Stimulated activated CD4-positive, alpha-beta T cell treated with anti-CD3 and anti-CD28 coated beads, TNF-alpha, amount 100 ng/mL, for 24 hours (primary cell): ENCODE measurements at places on chromosomes 11 and 22.

DNA sequence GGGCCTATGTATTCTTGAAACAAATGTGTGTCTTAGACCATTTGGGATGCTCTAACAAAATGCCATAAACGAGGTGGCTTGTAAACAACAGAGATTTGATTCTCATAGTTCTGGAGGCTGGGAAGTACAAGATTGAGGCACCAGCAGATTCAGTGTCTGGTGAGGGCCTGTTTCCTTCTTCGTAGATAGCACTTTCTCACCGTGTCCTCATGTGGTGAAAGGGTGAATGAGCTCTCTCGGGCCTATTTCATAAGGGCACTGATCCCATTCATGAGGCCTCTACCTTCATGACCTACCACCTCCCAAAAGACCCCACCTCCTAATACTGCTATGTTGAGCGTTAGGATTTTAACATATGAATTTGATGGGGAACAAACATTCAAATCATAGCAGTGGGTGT lies 6.4 kb upstream of the NNMT start:
- no peak for DNase-seq

DNA sequence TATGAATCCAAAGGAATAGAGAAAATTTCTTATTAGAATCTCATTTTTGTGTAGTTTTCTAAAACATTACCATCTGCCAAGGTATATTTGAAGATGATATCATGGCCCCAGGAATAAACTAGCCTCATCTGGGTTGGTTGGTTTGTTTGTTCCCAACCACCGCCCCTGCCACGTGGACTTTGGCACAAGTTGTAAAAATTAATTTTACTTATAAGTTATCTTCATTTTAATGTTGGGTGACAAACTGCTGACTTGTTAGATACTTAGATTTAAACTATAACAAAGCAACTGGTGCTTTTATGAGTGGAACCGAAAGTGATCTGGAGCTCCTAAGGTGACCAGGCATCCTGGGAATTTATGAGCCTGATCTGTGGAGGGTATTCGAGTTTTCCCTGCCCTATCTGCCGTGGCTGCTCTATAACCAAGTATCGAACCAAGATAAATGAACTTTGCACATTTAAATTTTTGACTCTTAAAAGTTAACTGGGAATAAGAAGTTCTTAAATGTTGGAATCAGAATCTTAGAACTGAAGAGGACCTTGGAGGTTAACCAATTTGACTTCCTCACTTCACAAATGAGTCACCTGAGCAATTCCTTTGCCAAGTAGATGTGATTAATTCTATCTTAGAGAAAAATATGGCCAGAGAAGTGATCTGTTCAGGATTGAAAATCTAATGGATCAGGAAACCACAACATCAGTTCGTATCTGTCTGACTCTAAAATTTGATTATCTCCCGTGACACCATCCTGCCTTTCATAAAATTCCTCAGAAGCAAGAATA lies 129.1 kb upstream of the ARHGAP42 start:
- DNase-seq = no peak

DNA sequence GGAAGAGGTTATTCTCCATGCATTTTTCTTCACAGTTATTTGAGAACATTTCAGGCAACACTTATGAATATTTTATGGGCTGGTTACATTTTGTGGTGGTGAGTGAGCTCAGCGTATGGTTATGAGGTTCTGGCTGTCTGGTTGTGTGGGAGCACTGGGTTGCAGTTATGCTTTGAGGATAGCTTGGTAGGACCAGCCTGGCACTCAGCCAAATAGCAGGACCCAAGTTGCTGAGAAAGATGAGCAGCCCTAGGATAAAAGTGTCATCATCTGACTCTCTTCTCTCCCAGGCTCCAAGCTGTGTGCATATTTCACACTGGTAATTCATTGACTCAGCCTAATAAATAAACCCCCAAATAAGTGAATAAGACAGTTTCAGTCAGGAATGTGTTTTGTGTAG lies 8.1 kb upstream of the SRSF8 start:
- no peak for DNase-seq

DNA sequence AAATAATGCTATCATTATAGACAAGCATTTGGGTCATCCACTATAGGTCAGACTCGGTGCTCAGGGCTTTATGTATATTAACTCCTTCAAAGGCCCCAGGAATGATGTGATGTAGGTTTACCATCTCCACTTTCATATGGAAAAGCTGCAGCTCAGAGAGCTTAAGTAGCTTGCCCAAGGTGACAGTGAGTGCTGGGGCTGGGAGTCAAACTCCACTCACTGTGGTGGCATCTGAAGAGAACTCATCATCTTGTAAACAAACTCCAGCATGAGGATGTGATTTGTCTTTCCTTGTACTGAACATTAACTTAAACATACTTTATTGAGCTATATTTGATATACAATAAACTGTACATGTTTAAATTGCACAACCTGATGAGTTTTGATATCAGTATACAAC lies 25.4 kb downstream of the TENM4 start:
- DNase-seq = no peak

- DNase-seq = no peak
These were observed 1.1 kb downstream of the SCGB1A1 start for GRCh38 chr11:62419943-62420342.

DNA sequence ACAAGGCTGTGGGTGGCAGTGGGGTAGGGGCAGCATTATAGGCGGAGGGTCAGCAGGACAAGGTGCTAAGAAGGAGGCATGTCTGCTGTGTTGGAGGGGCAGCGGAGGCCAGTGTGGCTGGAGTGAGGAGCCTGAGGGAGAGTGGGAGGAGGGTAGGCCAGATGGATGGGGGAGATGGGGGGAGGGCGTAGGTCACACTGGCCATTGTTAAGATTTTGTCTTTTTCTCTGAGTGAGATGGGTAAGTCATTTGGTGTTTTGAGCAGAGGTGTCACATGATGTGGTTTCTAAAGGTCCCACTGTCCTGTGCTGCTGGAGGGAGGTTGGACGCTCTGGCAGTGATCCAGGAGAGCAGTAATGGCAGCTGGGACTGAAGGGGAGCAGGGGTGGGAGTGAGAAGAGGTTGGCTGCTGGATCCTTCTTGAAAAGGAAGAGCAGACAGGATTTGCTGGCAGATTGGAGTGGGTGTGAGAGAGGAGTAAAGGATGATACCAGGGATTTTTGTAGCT lies 9.8 kb downstream of the PPP6R3 start:
- no peak for DNase-seq

- DNase-seq = no peak
These were observed 325.8 kb upstream of the B3GAT1 start for GRCh38 chr11:134737563-134738510.

GRCh38 chr11:126874831-126875230 lies 125.7 kb downstream of the KIRREL3 start:
- no peak for DNase-seq

DNA sequence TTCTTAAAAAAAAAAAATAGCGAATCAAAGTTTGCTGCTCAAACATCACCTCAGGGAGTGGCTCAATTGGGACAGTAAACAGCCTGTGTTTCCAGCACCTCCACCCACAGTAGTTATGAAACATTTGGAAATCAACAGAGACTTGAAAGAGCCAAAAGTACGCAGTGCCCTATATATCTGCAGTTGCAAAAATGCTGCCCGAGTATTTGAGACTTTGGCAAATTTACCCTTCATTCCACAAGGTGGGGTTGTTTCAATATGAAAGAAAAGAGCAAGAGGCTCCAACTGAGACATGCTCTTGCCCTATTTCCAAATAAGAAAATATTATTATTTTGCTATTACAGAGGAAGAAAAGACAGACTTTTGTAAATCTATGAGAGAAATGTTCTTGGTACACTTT lies 851.1 kb upstream of the RAG2 start:
- DNase-seq = no peak

DNA sequence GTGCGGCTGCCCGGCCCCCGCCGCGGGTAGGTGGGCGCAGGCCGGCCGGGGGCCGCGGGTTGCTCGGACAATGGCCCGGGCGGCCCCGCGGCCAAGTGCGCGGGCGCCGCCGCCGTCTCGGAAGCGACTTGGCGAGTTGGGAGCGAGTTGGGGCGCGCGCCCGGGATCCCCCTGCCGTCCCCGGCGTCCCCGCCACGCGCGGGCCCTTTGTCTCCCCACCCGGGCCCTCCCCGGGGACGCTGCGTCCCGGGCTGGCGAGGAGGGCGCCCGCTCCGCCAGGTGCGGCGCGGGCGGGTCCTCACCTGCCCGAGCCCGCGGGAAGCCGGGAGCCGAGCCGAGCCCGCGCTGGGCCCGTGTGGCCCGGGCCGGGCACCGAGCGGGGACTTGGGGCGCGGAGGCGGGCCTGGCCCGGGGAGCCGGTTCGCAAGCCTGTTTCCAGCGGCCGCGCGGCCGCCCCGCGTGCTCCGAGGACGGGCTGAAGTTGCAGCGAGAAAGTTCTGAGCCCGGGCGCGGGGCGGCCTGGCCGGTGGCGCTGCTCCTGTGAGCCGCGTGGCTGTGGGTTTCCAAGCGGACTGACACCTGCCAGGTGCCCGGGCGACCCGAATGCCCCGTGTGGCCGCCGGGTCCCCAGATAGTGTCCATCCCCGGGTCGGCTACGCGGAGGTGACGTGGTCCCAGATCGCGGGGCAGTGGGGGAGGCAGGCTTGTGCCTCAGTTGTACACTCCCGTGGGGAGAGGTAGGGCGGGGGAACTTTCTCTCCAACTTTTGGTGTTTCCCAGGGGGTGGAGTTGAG lies 586 bp downstream of the LRP5 start:
- no peak for DNase-seq

GRCh38 chr11:95655536-95655935 lies 134.0 kb downstream of the FAM76B start:
- no peak for DNase-seq

DNA sequence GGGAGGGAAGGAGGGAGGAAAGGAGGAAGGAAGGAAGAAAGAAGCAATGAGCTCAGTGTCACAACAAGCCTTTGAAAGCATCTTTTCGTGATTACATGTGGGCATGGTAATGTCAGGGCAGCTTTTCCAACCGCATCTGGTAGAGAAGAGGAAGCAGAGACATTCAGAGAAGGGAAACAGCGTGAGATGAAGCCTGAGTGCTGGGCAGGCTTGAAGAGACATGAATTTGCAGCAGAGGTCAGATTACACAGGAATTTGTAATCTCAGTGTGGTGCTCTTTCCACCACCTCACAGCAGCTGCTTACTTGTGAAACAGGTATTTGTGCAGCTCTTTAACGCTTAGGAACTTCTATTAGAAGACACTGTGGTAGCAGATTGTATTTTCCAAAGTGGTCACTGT lies 289.5 kb upstream of the C11orf87 start:
- no peak for DNase-seq

DNA sequence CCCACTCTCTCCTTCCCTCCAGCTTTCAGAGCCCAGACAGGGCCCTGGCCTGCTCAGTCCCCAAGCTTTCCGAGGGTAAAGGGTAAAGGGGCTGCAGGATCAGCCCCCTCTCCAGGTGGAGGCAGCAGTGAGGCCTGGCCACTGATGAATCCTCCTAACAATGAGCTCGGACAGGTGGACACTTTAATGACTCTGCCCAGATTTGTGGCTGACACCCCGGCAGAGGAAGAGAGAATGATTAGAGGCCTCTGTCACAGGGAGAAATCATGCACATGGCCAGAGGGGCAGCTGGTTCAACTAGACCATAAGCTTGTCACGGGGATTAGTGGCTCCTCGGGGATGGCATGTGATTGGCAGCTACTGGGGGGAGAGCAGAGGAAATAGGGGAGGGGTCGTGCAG lies 587.5 kb upstream of the B3GAT1 start:
- no peak for DNase-seq

- DNase-seq = no peak
These were observed 255.7 kb downstream of the BUD13 start for GRCh38 chr11:116517077-116517476.

- no peak for DNase-seq
These were observed 61.3 kb downstream of the IGLL5 start for GRCh38 chr22:22948651-22949571.

DNA sequence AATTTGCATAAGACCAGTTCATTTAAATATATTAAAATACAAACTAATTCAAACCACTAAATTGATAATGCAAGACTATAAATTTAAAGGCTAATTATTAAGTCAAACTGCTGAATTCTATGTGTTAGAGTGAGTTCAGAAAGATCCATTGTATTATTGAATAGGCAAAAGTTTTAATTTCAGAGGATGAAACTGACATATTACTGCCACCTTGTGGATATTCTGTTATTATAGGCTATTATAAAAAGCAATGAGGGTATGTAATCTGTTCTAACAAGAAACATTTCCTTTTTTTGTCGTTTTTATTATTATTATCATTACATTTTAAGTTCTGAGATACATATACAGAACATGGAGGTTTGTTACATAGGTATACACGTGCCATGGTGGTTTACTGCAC lies 20.9 kb upstream of the NAALAD2 start:
- DNase-seq = no peak

- DNase-seq = no peak
These were observed 28.0 kb downstream of the USP35 start for GRCh38 chr11:78216571-78217287.

GRCh38 chr11:36054628-36055027 lies 110.8 kb downstream of the LDLRAD3 start:
- no peak for DNase-seq

DNA sequence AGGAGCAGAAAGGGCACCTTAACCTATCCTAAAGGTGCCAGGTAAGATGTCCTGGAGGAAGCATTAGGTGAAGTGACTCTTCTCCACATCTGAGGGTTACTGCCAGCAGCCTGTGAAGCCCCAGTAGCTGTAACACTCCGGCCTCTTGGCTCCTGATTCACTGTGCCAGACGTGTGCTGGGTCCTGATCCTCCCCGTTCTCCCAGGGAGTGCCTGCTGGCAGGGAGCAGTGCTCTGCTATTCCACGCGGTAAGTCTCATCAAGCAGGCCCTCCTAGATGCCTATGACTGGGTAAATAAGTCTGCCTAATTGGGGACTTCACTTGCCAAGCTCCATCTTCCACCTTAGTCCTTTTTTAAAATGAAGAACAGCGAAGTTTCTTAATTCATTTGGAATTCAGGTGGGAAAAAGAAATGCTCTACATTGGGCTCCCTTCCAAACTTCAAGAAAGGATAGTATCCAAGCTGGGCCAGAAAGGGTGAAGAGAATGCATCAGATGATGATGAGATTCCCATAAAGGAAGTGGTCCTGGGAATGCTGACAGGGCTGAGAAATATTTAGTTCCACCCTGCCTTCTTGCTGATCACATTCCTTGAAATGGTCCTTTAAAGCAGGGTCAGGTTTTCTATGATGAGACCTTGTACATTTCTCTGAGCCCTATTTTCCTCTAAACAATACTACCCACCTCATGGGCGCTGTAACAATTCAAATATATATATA lies 188.0 kb downstream of the MAML2 start:
- no peak for DNase-seq

- no peak for DNase-seq
These were observed 415.3 kb upstream of the CADM1 start for GRCh38 chr11:115919341-115920091.

DNA sequence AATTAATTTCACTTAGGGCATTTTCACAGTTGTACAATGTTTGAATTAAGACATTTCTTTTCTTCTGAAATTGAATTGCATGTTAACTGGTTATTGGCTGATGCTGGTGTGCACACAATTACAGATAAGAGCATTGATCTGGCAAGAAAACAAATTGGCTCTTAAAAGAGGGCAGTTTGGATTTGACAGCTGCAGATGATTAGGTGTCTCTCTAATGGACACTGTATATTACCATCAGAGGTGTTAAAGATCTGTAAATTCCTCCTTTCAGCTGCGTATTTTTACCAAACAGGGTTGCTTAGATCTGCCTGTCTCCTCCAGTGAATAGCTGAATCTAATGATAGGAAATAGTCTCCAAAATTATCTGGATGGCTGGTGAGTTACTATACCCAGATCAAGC lies 198.5 kb downstream of the BLID start:
- no peak for DNase-seq
